ENCODE measurements at places on chromosomes 5 and 9.

- DNase-seq, result no peak
Measured at GRCh38 chr5:83583859-83584258, 112.3 kb downstream of the VCAN start.

DNA sequence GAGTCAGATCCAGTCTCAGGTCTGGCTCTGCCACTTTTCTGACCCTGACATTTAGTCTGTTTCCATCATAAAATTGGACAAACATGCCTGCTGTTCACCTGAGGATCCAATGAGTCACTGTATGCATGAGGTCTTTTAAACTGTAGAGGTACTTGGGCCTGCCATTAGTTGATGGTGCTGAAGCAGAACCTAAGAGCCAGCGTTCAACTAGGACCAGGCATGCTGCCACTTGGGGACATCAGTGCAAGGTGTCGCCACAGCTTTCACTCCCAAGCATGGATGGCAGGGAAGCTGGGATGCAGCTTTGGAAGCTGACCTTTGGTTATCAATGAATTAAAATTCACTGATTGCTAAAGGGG is 37.1 kb downstream of the NEUROG1 start:
- no peak for DNase-seq

DNA sequence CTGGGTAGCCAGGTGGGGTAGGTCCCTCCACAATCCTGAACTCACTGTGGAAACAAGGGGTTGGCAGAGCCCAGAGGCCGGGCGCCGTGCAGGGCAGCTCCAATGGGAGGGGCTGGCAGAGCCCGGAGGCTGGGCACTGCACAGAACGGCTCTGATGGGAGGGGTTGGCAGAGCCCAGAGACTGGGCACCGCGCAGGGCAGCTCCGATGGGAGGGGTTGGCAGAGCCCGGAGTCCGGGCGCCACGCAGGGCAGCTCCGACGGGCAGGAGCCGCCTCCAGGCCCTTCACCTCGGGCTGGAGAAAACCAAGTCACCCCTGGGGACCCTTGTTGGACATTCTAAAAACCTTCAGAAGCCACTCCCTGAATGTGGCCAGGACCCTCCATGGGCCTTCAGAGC is 9.3 kb downstream of the NACC2 start:
- peak; percentile 86 for DNase-seq

DNA sequence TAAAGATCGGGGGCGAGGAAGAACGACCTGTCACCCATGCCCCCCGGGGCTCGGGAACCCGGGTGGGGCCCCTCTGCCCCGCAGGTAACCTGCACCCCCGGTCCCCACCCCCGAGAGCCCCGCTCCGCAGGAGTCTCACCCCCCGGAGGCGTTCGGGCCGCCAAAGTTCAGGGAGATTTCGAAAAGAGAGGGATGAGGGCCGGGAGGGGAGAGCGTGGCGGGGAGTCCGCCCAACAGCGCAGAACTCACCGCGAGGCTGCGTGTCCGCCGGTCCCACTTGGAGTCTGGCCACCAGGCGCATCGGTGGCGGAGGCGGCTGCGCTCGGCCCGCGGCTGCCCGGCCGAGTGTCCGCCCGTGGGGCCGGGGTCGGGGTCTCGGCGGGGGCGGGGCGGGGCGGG is at the start of gene PHF19:
PHF19 (minus strand) TSS at position 347 of the 399 bp plus-strand sequence. CDS start 2,447 bp downstream, outside the sequence.
- no peak for DNase-seq

DNA sequence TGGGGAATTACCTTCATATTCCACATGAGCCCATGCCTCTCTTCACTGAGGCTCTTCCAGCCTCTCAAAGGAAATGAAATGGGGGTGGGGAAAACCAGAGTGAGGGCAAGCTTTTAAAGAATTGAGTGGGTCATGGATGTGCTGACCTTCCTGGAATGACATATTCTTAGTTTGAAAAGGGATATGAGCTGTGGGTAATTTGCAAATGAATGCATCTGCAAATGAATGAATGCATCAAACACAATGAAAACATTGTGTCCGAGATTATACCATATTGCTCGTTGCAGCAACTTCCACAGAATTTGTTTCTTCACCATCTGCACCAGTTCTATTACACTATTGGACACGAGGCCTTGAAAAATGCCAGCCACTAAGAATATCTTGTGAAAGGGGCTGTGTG is 198.6 kb upstream of the CDH6 start:
- DNase-seq, result no peak

DNA sequence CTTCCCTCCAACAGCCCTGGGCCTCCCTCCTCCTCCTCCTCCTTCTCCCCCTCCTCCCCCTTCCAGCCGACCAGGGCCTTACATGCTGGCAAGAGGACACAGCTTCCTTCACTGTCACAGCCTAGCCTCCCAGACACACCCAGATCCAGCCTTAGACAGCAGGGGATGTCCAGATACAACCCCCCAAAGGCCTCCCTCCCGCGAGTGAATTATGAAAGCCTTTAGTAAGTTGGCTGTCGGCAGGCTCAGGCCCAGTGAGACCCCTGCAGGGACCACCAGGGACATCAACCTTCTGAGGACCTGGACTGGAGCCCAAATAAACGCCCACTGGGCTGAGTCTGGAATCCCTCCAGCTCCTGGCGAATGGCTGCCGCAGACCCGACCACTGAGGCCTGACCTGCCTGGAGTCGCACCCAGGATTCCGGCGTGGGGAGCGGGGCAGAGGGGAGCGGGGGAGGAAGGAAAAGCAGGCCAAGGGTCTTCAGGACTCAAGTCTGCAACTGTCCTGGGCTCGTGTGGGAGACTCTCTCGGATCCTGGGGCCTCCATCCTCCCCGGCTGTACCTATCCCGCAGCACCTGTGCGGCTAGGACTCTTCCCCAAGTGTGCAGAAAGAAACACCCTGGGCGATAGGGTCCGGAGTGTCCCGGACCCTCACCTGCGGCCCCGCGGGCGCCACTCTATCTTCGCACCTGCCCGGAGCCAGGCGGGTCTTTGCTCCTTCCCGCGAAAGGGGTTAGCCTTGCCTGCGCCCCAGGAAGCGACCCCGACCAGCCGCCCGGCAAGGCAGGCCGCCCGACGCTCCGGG is 705 bp downstream of the SEPTIN8 start:
- DNase-seq, result no peak

DNA sequence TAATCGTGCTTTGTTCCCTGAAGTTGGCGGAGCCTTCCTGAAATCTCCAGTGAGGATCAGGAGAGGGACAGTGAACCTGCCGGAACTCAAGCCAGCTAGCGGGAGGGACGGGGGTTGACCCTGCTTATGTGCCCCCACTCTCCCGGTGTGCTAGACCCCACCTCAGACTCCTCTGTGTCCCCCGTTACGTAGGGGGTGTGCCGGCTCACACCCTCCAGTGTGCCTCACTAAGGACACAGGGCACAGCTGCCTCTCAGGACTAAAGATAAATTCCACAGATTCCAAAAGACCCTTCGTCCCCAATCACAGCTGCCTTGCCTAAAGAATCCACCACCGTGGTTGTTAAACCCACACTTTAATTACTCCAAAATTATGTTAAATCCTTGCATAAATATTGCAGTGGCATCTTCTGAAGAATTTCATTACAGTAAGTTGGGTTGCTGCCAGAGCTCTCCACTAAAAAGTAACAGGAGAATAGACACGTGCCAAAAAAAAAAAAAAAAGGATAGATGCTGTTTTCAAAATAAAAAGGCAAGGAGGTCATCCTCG is 73.7 kb downstream of the GTF3C4 start:
- DNase-seq, result no peak

DNA sequence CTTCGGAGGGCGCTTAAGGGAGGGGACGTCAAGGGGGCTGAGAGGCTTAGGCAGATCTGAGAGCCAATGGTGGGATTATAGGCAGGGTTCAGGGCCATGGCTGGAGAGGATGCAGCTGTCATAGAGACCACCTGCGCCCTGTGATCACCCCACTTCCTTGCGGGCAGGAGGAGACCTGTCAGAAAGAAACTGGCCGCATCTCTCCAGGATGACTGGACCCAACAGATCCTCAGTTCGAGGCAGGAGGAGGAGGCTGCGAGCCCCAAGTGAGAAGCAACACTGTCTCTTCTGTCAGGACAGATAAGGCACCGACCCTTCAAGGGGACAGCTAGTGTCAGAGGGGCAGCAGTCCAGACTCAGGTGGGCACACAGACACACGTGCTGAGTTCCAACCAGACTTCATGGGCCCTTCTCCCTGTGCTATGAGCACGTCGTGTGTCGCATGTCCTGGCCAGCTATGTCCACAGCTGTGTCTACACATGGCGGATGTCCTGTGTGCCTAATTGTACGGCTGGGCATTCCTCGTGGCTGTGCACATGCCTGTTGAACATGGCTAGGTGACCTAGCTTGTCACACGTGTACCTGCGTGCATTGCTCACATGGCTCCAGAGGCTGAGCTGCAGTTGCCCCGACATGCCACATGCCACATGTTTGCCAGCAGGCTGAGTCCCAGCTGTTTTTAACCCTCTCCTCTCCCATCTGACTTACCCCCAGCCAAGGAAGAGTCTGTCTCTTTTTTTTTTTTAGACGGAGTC is 583 bp upstream of the AQP3 start:
- no peak for DNase-seq

GRCh38 chr5:50595199-50595598 is 71.2 kb upstream of the PARP8 start:
- DNase-seq, result no peak
